COR-L47 (cell line): ENCODE measurements at places on chromosomes 1 and 21.

DNA sequence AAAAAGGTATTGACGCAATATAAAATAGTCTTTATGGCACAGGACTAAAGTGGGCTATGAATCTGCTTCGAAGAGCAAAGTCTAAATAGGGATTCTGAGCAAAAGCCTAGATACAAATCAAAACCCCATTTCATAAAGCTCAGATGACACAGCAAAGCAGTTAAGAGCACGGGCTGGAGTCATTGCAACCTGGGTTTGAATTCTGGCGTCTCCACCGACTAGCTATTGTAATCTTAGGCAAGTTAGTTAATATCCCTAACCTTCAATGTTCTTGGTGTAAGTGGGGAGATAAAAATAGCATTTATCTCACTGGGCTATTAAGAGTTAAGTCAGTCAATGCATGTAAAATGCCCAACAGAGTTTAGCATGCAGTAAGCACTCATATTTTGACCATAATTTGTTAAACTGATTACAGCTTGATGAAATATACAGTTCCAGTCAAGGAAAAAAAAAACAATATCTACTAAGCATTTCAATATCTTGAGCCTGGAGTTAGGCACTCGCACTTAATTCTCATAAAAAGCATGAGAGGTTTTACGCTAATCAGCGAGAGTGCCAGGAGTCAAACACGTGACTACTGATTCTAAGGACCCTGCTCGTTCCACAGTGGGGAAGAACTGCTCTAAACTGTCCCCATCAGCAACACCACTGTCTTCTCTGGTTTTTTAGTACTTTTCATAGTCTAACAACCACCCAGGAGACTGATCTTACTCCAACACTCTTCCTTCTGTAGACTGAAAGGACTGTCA lies 75.5 kb downstream of the JAK1 start:
- no peak for DNase-seq

DNA sequence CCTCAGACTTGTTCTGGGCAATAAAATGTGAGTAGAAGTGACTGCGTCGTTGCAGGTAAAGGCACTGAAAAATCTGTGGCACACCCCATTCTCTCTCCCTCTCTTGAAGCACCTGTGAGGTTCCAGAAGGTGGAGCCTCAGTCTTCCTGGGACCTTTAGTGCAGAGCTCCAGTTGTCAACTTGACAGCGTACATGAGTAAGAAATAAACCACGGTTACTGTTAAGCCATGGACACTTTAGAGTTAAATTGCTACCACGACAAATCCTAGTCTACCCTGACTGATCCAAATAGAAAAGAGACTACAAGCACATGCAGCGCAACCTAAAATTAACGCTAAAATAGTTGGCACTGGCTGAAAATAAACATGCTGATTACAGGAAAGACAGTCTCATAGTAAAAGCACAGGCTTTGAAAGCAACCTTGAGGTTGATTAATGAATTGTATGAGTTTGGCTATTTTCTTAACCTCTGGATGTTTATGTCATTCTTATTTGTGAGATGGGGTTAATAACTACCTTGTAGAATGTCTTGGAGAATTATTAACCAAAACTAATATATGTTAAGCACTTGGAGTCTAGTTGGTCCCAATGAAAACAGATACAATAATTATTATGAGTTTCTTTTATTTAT lies 93.0 kb upstream of the PLPPR4 start:
- no peak for DNase-seq

GRCh38 chr1:48870596-48870995 lies 93.9 kb upstream of the BEND5 start:
- peak; percentile 6 for DNase-seq

DNA sequence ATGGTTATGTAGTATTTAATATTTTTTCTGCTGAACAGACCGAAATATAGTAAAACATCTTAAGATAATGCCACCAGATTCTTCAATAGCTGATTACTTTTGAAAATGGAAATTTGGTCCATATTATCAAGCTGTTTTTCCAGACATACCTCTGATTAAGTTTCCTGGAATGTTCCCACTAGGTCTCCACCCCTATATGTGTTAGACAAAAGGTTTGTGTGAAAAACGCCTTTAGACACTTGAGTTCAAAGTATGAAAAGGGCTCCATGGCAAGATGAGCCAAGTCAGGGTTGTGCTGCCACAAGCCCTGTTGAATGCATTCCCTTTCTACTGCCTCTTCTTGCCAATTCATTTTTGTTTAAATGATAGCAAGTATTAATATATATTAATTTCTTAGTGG lies 52.7 kb downstream of the ZBTB17 start:
- DNase-seq = no peak

DNA sequence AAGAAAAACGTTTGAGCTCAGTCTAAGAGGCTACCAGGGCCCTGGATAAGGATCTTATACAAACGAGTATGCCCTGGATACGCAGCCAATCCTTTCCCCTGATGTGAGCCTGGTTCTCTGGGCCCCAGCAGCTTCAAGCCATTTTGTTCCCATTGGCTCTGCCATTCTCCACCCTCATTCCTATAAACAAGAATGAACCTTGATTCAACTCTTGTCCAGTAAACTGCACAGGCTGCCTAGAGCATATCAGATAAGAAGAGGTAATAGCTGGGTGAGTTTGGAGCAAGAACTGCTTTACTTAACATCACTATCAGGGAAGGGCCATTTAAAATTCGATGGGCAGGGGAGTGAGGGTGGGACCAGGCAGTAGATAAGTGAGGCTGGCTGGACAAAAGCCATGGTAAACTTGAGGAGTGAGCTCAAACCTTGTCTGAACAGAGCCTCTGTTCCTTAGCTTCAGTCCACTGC lies 11.3 kb downstream of the BTG2 start:
- DNase-seq = no peak

DNA sequence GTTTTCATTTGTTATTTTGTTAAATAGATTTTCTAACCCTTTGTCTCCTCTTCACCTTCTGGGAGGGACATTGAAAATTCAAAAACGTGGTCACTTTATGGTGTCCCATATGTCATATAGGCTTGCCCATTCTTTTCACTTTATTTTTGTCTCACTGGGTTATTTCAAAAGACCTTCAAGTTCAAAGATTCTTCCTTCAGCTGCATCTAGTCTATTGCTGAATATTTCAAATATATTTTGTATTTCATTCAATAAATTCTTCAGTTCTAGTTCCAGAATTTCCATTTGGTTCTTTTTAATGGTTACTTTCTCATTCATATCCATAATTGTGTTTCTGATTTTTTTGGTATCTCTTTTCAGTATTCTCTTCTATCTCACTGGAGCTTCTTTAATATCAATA lies 11.6 kb upstream of the KCTD3 start:
- no peak for DNase-seq

DNA sequence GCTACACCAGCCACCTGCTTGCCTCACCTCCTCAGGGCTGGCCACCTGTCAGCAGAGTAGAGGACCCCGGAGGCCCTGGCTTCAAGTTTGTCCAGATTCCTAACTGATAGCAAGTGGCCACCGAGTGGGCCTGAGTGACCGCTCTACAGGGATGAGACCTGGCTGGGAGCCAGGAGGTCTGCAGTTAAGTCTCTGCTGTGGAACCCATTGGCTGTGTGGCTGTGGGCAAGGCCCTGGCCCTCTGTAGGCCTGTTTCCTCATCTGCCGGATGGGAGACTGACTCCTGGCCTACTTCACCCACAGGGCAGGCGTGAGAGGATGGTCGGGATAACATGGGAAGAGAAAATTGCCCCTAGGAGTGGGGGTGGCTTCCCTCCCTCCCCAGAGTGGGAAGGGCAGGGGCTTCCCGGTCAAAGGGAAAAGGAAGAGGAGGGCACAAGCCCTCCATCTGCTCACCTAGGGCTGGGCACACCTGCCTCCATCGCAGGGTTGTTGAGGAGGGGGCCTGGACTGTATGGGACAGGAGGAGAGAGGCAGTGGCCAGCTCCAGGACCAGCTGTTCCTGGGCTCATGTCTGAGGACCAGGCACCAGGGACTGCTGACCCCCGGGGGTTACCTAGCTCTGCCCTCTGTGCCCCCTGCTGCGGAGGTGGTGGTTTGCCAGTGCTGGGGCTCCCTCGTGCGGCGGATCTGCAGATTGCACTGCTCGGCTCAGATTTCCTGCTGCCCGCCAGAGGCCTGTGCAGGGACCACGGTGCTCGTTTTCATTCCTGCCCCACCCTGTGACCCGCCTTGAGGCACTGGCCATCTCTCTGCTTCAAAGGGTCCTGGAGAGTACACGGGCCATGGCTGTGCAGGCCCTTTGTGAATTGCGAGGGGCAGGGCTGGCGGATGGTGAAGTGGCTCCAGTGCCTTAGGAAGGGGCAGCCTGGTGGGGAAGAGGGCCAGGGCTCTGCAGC lies 9.1 kb upstream of the MTFR1L start:
- peak; percentile 75 for DNase-seq
